Osteocyte (in vitro differentiated cells): ENCODE measurements at places on chromosomes 1 and 21. TPM values are rescaled to one million over a fixed set of nuclear protein-coding genes. Genes with fewer than 3 reads are reported as not detected.

Gene TLCD4
- total RNA-seq, result 0.43 and 0.57 TPM in 2 replicates

Gene FCRL2
- total RNA-seq, result not detected in 2 replicates

GRCh38 chr21:45257673-45258341 is 29.9 kb downstream of the POFUT2 start:
- DNase-seq, result peak; percentile 76

- DNase-seq, result no peak
Measured at GRCh38 chr1:159835862-159836525, 9.3 kb downstream of the SLAMF8 start.

GRCh38 chr1:17826165-17826488 is 71.0 kb downstream of the ACTL8 start:
- DNase-seq, result no peak

DNA sequence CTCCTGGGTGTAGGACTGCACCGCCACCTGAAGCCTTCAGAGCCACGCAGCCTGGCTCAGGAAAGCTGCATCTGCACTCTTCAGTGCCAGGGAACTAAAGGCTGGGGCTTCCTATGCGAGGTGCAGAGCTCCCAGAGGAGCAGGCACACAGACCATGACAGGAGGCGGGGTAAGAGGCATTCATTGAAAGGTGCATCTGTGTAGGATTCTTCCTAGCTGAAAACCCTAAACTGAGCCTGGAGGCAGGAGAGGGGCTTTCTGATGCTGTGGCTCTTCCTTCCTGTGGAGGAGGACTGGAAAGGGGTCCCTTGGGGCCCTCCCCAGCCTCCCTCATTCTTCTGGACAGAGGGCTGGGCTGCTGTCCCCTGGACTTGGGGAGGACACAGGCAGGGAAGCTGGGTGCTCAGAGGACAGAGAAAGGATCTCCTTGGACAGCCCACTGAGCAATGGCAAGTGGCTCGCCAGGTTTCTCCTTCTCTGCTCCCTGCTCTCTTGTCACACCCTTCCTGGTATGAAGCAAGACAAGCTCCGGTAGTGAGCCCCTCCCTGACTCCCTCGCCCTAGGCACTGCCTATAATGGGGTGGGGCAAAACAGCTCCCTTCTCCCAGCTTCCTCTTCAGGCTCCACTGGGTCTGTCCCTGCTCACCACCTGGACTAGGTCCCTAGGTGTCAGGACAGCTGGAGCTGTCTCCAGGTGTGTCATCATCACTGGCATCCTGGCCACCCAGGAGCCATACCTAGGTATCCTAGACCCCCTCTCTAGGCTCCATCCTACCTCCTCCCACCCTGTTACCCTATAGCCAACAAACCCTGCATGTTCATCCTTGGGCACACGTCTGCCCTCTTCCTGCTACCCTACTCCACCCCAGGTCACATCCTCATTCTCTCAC is 20.0 kb downstream of the S100A6 start:
- DNase-seq, result no peak

Gene RIMKLA
- not detected in 2 replicates for total RNA-seq

DNA sequence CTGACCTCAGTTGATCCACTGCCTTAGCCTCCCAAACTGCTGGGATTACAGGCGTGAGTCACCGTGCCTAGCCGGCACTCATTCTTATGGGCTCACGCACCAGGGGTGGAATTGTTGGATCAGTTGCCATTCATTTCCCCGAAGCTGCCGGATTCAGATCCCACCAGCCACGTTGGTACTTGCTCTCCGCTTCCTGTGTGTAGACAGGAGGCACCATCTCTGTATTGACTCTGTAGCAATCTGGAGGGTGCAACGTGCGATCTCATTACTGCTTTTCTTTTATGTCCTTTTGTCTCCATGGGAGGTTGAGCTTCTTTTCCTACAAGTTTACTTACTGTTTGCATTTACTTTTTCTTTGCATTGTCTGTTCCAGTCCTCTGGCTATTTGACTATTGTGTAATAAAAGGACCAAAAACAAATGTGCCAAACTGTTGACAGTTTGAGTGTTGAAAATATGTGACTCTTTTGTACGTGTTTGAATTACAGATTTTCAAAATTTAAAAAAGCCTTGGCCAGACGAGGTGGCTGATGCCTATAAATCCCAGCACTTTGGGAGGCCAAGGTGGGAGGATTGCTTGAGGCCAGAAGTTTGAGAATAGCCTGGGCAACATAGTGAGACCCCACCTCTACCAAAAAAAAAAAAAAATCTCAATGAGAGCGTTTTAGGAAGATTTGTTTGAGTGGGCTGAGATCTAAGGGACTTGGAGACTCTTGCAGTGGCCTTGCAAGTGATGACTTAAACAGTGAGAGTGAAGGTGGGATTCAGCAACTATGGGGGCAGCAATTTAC is 39.1 kb downstream of the SPSB1 start:
- DNase-seq, result no peak

DNA sequence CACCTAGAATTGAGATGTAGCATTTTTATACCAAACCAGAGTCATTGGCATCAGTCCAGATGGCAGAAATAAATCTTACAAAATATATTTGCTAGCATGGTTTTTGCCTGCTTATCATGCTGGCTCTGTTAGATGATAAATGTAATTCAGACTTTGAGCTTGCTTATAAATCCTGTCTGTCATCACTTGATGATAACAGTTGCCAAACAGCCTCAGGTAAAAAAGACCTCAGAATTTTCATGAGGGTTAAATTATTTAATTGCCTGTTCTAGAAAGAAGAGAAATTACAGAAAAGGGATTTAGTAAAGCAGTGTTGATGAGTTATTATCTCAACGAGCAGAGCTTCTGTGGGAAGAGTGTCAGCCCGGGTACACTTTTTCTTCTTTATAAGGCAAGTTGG is 83.3 kb downstream of the FNBP1L start:
- no peak for DNase-seq

Gene CSF1
- total RNA-seq, result 27.9 and 36.2 TPM in 2 replicates

Gene SYT14
- 0.10 and 0.16 TPM in 2 replicates for total RNA-seq

Gene LCE1D
- total RNA-seq, result not detected in 2 replicates

Gene RAB25
- not detected in 2 replicates for total RNA-seq

- DNase-seq, result no peak
Measured at GRCh38 chr1:35287807-35288640, 19.5 kb downstream of the ZMYM4 start.

DNA sequence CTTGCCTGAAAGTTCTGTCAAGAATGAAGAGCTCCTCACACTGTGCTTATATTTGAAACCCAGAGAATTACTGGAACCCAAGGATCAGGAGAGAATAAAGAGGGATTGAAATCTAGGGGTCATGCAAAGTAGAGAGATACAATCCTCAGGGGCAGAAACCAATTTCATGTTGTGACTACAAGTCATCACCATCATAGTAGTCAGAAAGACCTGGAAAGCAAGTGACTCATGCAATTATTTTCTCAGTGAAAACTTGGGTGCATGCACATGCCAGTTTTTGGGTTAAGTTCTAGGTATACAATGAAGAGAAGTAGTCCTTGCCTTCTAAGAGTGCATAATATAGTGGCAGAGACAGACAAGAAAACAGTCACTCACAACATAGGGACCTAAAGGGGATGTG is 210.0 kb downstream of the ZC3H11B start:
- DNase-seq, result no peak

- DNase-seq, result no peak
Measured at GRCh38 chr1:9441451-9442133, 97.7 kb upstream of the SLC25A33 start.

Gene MYOG
- total RNA-seq, result not detected in 2 replicates

Gene SV2A
- 16.7 and 16.9 TPM in 2 replicates for total RNA-seq

DNA sequence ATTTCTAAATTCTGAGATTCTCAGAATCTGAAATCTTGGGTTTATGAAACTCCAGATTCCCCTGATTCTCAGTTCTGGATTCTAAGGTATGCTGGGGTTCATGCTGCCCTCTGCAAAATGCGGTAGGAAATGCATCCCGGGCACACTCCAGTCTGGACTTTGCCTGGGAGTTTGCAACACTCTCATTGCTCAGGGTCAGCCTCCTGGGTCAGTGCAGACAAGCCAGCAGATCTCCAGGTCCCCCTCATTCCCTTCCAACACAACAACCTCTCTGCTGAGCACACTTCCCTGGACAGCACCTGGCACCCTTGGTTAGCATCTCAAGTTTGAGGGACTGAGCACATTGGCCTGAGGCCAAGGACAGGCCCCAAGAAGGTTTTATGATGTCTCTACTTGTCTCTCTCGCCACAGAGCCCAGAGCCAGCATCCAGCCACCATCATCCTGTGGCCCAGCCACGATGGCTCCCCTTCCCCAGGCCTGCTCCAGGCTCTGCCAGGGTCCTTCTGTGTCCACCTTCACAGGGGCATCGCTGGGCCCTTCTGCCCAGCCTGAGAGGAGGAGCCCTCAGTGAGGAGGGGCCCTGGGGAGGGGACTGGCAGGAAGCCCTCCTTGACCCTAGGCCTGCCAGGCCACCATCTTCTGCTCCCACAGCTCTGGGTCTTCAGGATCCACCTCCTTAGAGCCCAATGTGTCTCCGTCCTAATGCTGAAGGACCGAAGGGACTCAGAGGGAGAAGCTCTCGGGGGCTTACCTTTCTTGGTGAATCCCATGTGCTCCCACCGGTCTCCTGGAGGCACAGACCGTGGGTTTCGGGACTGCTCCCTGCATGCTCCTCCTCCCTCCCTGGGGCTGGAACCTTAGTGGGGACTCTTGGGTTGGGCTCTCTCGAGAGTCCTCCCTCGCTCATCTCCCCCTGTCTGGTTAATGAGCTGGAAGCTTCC is 550.7 kb downstream of the PTPRU start:
- peak; percentile 73 for DNase-seq

GRCh38 chr1:41412748-41413147 is 51.5 kb downstream of the FOXO6 start:
- no peak for DNase-seq

- DNase-seq, result no peak
Measured at GRCh38 chr1:96487394-96487793, 234.2 kb upstream of the PTBP2 start.

DNA sequence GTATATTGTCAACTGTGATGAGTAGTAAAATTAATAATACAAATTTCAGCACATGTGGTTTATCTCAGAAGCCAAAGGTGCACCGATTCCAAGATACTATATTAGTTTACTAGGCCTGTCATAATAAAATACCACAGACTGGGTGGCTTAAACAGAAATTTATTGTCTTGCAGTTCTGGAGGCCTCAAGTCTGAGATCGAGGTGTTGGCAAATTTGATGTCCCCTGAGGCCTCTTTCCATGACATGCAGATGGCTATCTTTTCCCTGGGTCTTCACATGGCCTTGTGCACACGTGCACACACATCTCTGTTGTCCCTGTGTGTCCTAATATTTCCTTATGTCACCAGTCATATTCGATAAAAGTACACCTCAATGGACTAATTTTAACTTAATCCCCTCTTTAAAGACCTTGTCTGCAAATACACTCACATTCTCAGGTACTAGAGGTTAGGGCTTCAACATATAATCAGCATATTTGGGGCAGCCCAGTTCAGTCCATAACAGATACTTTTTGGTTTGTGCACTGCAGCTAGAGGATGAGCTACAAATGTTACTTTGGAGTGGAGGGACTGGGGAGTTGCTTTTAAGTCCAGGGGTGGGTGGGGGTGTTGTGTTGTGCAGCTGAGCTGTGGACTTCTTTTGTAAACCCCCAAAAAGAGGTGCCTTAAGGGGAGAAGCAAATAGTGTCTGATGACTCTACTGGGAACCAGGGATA is 21.4 kb downstream of the TSNAX start:
- DNase-seq, result no peak

Gene SH2D2A
- total RNA-seq, result not detected in 2 replicates
